T-helper 2 cell treated with Interferon-gamma antibody and Interleukin-4, amounts not matched to agents 5 μg/mL and 100 μg/mL, for 36 hours (primary cell): ENCODE measurements at places on chromosomes 4 and X.

DNA sequence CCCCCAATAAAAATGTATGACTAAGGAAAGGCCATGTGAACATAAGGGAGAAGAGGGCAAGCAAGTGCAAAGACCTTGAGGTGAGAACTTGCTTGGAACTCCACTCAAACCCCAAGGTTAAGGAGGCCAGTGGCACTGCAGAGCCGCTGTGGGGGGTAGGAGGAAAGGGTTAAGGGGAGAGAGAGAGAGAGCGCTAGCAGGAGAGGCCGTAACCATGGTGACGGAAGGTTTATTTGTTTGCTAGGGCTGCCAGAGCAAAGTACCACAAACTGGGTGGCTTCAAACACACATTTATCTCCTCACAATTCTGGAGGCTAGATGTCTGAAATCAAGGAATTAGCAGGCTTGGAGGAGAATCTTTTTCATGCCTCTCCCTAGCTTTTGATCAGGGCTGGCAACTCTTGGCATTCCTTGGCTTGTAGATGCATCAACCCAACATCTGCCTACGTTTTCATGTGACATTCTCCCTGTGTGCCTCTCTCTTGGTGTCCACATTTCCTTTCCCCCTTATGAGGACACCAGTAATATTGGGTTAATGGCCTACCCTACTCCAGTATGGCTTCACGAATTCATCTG is 35.2 kb downstream of the SMIM20 start:
- H3K27me3 ChIP-seq, result peaks cover 13% of the 10 kb centered on the region
- DNase-seq, result no peak
- H3K4me3 ChIP-seq, result no peak overlapping the region
- H3K4me1 ChIP-seq, result peaks cover 5% of the 10 kb centered on the region
- H3K36me3 ChIP-seq, result no peaks in the 10 kb centered on the region

- no peak for DNase-seq
- H3K4me1 ChIP-seq, result no peaks in the 10 kb centered on the region
- no peak overlapping the region for H3K27ac ChIP-seq
Measured at GRCh38 chrX:106672527-106672926, 54.0 kb upstream of the RNF128 start.

DNA sequence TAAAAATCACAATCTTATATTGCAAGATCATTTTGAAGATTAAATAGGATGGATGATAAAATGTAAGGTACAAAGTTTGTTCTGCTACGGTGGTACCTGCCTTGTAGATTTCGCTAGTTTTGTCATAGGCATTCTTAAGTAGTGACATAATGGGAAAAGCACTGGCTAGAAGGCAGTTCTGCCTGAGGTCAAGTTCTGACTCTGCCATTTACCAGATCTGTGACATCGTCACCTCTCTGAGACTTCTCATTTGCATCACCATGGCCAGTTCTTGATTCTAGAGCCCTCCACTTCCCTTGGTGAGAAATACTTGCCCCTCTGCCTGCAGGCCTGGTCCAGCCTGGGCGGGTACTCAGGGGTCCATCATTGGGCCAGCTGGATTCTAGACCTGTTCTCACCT is 85.2 kb downstream of the HS3ST1 start:
- H3K36me3 ChIP-seq, result no peaks in the 10 kb centered on the region
- H3K4me3 ChIP-seq, result no peak overlapping the region
- H3K4me1 ChIP-seq, result no peaks in the 10 kb centered on the region
- H3K27ac ChIP-seq, result no peak overlapping the region
- DNase-seq, result no peak

DNA sequence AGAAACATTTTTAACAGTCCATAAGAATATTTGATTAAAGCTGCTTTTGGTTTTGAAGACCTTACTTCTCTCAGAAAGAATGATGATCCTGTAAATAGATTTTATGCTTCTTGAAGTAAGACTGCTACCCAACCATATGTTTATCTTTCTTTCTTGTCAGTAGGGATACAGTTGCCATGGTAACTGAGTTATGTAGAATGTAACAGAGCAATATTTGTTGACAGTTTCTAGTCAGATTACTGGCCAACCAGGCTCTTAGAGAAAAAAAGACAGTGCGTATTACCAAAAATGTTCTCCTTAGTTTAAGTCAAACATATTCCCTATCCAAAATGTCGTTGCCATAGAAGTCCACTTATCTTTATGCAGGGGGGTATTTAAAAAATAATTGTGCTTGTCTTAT is 456.8 kb downstream of the PRR32 start:
- no peak overlapping the region for H3K4me3 ChIP-seq
- no peaks in the 10 kb centered on the region for H3K4me1 ChIP-seq
- no peak for DNase-seq
- H3K36me3 ChIP-seq, result no peaks in the 10 kb centered on the region
- no peaks in the 10 kb centered on the region for H3K27me3 ChIP-seq
- no peak overlapping the region for H3K27ac ChIP-seq
